ENCODE measurements at places on chromosomes 2 and 18. TPM values are rescaled to one million over a fixed set of nuclear protein-coding genes. Genes with fewer than 3 reads are reported as not detected.

LIPG gene
- 11.8 TPM for total RNA-seq

GAREM1 gene
- total RNA-seq, result 9.2 TPM

PGAP1 gene
- total RNA-seq, result 24.7 TPM

REG3G gene
- not detected for total RNA-seq

RRM2 gene
- 215 TPM for total RNA-seq

LYG2 gene
- not detected for total RNA-seq

EEF1B2 gene
- 675 TPM for total RNA-seq

CYRIA gene
- 8.2 TPM for total RNA-seq

GPR39 gene
- 0.63 TPM for total RNA-seq

RPL37A gene
- 3,180 TPM for total RNA-seq

ZNF396 gene
- 0.74 TPM for total RNA-seq

CYTIP gene
- total RNA-seq, result 0.23 TPM

CTLA4 gene
- not detected for total RNA-seq

APOB gene
- 0.61 TPM for total RNA-seq

LBX2 gene
- total RNA-seq, result 0.55 TPM

TOGARAM2 gene
- 0.59 TPM for total RNA-seq

KIF3C gene
- total RNA-seq, result 58.8 TPM

CTDSP1 gene
- 20.3 TPM for total RNA-seq

WNT6 gene
- total RNA-seq, result not detected

IL36B gene
- not detected for total RNA-seq

ABCG5 gene
- not detected for total RNA-seq

CYBRD1 gene
- 12.6 TPM for total RNA-seq

UGT1A3 gene
- total RNA-seq, result not detected

EN1 gene
- total RNA-seq, result not detected

SPHKAP gene
- not detected for total RNA-seq

GPBAR1 gene
- total RNA-seq, result 0.63 TPM

GGCX gene
- total RNA-seq, result 33.8 TPM

DNAH7 gene
- total RNA-seq, result 0.07 TPM

AFF3 gene
- 3.0 TPM for total RNA-seq

ERBB4 gene
- 0.34 TPM for total RNA-seq

TLX2 gene
- 0.17 TPM for total RNA-seq

GCG gene
- total RNA-seq, result not detected

ROCK2 gene
- total RNA-seq, result 29.0 TPM

KLF11 gene
- total RNA-seq, result 6.4 TPM

NT5DC4 gene
- total RNA-seq, result not detected

ZSWIM2 gene
- total RNA-seq, result not detected

ICA1L gene
- total RNA-seq, result 3.4 TPM

FSIP2 gene
- total RNA-seq, result 1.4 TPM

DUSP19 gene
- 2.3 TPM for total RNA-seq

RIF1 gene
- 94.0 TPM for total RNA-seq

TRIM43B gene
- not detected for total RNA-seq

ITGA4 gene
- 2.1 TPM for total RNA-seq

KIF5C gene
- total RNA-seq, result 58.1 TPM

IL37 gene
- total RNA-seq, result not detected

PLCD4 gene
- 0.61 TPM for total RNA-seq

CYP27C1 gene
- 3.2 TPM for total RNA-seq

PCARE gene
- not detected for total RNA-seq

CACNB4 gene
- total RNA-seq, result 4.1 TPM

TPO gene
- not detected for total RNA-seq

ZNF514 gene
- 13.3 TPM for total RNA-seq

SERPINB7 gene
- total RNA-seq, result not detected

YES1 gene
- 94.3 TPM for total RNA-seq

UPP2 gene
- total RNA-seq, result not detected

C1QL2 gene
- 0.88 TPM for total RNA-seq
